Right forelimb (tissue), 1 donor: ENCODE measurements at places on chromosomes 2 and 18.

DNA sequence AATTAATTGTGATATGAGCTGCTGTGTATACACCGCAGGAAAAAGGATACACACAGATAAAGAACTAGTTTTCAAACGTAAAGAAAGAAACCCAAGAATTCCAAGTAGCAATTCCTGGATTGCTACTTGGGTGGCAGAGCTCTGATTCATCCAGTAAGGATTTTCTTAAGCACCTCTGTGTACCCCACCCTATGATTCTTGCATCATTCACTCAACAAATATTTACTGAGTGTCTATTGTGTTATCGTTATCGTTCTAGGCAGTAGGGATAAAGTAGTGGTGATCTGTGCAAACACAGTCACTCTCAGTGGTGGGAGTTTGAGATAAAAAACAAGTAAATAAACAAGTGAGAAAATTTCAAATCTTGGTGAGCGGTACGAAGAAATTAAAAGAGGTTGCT is 4.9 kb upstream of the TMEM200C start:
- DNase-seq = no peak

DNA sequence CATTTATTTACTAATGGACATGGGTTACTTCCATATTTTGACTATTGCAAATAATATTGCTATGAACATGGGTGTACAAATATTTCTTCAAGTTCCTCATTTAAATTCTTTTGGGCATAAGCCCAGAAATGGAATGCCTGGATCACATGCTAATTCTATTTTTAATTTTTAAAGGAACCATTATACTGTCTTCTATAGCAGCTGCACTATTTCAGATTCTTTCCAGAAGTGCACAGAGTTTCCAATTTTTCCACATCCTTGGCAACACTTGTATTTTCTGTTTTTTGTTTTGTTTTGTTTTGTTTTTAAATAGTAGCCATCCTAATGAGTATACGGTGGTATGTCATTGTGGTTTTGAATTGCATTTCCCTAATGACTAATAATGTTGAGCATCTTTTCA is 8.5 kb upstream of the RALBP1 start:
- DNase-seq = no peak

- DNase-seq = no peak
Measured at GRCh38 chr18:59689756-59690155, 7.5 kb downstream of the CCBE1 start.

GRCh38 chr2:231549446-231550239 is 19.4 kb upstream of the NMUR1 start:
- no peak for DNase-seq

- DNase-seq = no peak
Measured at GRCh38 chr2:43344868-43345373, 118.5 kb upstream of the ZFP36L2 start.

DNA sequence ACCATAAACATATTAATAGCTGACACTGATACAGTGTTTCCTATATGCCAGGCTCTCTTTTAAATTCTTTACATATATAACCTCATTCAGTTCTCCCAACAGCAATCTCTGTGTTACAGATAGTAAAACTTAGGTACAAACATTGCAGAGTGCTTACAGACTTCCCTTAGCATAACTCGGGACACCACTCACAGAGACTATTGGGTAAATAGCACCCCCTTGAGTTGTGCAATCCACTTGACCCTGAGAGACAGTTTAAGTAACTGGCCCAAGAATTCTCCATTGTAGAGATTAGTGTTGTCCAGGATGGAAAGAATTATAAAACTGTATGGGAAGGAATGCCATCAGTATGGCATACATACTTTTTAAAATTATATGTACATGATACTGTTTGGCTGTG is 110.1 kb downstream of the POLE4 start:
- no peak for DNase-seq
